ENCODE measurements at places on chromosomes 6 and 20.

DNA sequence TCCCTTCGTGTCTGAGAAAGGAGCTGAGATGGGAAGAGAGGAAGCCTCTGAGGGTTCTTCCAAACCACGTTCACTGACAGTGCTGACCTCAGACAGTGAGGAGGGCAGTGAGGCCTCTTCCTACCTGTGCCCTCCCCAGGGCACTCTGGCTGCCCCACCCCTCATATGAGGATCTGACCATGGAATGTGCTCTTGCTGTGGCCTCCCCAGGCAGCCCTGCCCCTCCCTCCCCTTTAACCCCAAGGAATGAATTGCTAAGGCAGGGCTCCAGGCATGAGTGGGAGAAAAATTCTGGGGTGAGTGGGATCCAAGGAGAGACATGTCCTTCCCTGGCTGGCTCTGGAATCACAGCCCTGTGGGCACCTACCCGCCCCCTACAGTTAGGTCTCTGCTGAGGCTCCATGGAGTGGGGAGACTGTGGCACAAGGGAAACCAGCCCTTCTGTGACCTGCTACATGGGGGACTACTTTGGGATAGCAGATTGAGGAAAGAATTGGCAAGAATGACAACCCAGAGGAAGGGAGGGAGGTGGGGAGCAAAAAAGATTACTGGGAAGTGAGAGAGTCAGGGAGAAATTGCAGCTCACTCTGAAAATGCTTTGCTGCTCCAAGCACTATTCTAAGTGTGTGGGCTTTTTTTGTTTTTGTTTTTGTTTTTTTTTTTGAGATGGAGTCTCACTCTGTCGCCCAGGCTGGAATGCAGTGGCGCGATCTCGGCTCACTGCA lies 29.4 kb downstream of the TNXB start:
- DNase-seq = no peak

GRCh38 chr6:97668716-97669115 lies 385.7 kb upstream of the MMS22L start:
- DNase-seq = peak; percentile 1

- peak; percentile 90 for DNase-seq
Observed at GRCh38 chr6:40912158-40912946, 126.7 kb downstream of the UNC5CL start.

GRCh38 chr20:3193806-3194616 lies 10.5 kb downstream of the DDRGK1 start:
- DNase-seq = no peak

GRCh38 chr6:56104591-56104990 lies 142.8 kb downstream of the COL21A1 start:
- no peak for DNase-seq

- peak; percentile 88 for DNase-seq
Observed at GRCh38 chr6:26554697-26555504, 16.7 kb downstream of the HMGN4 start.

DNA sequence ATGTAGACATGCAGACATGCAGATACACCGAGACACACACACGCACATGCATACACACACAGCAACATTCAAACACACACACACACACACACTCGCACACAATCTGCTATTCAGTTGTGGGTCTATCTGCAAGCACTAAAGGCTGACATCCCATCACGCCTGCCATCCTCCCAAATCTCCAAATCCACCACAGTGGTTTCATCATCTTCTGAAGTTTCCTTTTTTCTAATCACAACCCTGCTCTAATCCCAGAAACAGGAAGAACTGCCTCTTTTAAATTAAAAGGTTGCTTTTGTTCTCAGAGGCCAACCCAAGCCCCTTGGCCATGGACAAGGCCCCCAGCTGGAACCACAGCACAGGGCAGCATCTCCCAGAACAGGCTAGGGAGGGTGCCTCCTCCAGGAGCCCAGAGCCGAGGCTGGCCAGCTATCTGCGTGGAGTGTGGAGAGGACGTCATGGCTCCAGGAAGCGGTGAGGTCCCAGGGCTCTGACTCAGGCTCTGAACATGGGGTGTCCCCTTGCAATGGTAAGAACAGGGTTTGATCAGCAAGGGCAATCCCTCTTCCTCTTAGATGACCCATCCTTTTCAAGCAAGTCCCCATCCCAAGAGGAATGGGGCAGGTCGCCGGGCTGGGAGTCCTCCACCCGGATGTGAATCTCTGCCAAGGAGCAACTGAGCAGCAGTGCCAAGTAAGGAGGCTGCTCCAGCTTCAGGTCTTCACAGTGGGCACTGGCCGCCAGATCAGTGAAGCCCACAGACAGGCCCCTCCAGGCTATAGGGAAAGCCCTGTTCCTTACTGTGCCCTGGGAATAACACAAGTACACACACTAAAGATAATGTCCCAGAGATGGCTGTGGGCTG lies 14.7 kb downstream of the FOXF2 start:
- no peak for DNase-seq

DNA sequence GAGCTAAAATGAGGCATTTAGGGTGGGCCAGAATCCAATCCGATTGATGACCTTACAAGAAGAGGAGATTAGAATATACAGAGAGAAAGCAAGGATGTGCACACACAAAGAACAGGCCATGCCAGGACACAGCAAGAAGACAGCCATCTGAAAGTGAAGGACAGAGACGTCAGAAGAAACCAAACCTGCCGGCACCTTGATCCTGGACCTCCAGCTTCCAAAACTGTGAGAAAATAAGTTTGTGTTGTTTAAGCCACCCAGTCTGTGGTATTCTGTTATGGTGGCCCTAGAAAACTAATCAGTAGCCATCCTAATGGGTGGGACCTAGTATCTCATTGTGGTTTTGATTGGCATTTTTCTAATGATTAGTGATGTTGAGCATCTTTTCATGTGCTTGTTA lies 39.7 kb upstream of the ME1 start:
- no peak for DNase-seq

DNA sequence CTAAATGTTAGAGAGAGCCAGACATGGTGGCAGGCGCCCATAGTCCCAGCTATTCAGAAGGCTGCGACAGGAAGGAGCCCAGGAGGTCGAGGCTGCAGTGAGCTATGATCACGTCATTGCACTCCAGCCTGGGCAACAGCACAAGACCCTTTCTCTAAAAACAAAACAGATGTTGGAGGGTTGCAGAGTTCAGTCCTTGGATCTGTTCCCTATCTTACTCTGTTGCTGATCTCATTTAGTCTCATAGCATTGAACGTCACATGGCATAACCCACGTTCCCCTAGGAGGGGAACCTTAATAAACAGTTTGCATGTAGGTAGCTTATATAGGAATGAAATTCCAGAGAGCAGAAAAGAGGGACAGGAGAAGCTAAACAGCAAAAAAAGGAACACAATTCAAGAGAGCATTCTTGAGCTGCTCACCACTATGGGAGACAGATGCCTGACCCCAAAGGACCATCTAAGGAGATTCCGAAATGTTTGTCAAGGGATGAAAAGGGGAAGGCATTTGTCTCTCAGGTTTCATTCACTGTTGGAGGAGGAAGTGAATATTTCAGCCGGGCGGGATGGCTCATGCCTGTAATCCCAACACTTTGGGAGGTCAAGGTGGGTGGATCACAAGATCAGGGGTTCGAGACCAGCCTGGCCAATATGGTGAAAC lies 54.6 kb upstream of the PIM1 start:
- no peak for DNase-seq

DNA sequence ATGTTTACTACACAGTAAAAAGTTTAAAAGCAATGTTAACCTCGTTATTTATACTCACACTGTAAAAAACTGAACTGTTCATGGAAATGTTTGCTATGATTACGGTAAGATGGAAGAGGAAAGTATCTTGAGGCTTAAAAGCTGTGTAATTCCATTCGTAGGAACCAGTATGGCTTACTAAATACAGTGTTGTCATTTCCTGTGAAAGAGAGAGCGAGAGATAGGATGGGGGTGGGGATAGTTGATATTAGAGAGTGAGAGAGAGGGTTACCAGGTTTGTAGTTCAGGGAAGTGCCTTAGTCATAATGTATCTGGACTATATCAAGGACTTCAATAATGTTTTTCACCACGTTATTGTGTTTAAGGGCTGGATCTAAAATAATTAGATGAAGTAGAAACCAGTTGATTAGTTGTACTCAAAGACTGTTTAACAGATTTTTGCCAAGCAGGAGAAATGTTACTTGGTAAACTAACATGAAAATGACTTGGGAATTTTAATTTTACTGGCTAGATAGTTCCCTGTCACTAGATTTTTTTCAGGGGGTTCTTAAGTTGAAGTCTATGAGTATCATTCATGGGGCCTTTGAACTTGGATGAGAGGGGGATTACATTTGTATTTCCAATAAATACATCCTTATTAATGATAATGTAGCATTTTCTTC lies 30.4 kb downstream of the AFDN start:
- no peak for DNase-seq

GRCh38 chr6:44071670-44072451 lies 55.4 kb downstream of the MRPL14 start:
- no peak for DNase-seq

GRCh38 chr6:155274106-155274505 lies 10.3 kb downstream of the CLDN20 start:
- no peak for DNase-seq

DNA sequence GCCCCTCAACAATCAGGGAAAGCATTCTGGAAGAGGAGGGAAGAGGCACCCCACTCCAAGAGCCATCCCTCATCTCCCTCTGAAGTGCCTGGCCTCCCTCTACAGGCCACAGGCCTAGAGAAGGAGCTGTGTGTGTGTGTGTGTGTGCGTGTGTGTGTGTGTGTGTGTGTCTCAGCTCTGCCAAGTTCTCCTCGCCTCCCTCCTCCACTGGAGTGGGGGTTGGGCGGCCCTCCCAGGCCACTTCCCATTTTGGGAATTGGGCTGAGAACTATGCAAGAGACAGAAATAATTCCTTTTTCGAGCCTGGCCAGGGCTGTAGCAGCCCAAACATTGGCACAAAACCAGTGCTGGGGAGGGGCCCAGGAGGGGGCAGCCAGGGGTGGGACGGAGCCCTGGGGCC lies 35.7 kb downstream of the KCNB1 start:
- DNase-seq = no peak

GRCh38 chr6:92688342-92688741 lies 731.0 kb downstream of the EPHA7 start:
- DNase-seq = no peak

DNA sequence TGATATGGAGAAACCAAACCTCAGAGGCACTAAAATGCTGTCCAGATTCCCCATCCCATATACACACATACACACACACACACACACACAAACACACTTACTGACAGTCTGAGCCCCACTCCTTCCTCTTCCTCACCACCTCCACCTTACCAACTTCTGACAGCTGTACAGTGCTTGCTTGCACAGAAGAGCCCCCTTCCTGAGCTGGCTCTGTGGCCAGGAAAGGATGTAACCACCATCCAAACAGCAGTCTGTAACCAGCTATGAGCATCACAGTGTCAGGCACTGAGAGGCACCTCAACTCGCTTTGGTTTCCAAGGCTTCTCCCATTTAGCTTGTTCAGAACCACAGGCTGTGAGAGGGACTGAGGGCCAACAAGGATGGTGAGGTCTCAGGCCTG lies 5.9 kb upstream of the C6orf136 start:
- peak; percentile 28 for DNase-seq

GRCh38 chr6:109001291-109001894 lies 93.3 kb downstream of the SESN1 start:
- no peak for DNase-seq

DNA sequence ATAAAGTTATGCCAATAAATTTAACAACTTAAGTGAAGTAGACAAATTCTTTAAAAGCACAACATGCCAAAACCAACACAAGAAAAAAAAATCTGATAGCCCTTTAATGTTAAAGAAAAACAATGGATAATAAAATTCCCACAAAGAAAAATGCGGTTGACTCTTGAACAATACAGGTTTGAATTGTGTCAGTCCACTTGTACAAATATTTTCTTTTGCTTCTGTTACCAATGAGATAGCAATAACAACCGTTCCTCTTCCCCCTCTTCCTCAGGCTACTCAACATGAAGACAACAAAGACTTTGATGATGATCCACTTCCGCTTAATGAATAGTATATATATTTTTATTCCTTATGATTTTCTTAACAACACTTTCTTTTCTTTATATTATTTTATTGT lies 283.9 kb upstream of the MAN1A1 start:
- no peak for DNase-seq

GRCh38 chr6:112004201-112005012 lies 49.5 kb upstream of the CCN6 start:
- no peak for DNase-seq

- DNase-seq = no peak
Observed at GRCh38 chr20:49712646-49712995, 1.1 kb downstream of the B4GALT5 start.

DNA sequence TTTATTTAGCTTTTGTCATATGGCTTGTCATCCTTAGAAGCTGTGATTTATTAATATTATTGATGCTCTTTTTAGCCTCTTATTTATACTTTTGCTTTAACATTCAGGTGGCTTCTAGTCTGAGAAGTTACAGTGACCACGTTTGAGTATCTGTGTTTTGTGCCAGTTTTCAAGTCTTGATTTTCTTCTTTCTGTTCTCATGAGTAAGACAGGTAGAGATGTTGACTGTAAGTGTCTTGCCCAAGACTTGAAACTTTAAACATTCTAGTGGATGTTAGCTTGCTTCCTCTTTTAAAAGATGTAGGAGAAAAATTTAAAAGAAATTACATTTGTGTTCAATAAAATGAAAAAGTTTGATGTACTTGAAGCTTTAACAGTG lies 122.6 kb downstream of the LRRC1 start:
- no peak for DNase-seq

GRCh38 chr6:100432136-100432535 lies 32.6 kb downstream of the SIM1 start:
- no peak for DNase-seq

DNA sequence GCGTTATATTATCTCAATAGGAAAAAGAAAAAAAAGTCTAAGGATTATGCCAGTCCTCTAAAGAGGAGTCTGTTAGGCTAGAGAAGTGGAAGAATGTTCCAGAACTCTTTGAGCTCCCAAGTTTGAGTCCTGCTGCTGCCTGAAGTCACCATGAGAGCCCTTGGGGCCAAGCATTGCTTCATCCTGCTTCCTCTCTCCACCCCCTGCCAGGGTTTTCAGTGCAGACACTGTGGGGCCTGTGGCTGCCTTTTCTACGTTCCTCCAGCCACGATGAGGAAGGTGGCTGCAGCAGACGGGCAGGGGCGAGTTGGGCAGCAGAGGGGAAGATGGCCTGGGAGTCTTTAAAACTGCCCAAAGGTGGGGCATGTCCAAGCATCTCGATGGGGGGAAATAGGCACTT lies 214.4 kb upstream of the KCNG1 start:
- DNase-seq = peak; percentile 27

DNA sequence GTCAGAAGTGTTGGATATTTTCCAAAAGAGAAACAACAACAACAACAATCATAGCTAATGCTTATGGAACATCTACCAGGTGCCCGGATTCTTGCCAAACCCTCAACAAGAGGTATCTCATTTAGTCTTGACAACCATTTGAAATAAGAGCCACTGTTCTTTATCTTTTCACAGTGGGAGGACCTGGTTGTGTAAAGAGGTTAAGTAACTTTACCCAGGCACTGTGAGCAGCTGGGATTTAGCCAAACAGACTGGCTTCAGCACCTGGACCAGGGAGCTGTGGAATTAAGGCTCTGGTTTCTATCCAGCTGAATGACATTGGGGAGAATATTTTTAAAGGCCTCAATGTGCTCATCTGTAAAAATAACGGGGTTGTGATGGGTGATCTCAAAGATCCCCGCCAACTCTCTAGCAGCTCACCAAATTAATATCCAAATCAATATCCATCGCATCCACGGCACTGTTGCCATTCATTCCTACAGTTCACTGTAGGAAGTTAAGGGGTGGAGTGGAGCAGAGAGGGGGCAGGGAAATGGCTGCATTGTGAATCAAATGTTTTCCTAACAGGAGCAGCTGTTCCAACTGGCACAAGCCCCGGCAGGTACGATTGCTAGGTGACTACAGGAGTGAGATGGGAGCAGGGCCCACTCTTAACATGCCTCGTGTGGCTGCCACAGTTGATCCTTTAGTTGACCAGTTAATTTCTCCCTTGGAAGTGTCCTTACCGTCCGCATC lies 61.8 kb downstream of the GCNT2 start:
- peak; percentile 26 for DNase-seq
